Activated T-cell treated with anti-CD3 and anti-CD28 coated beads for 4 hours (primary cell): ENCODE measurements at places on chromosomes 5 and 9.

GRCh38 chr9:129612815-129613519, 7.9 kb downstream of the C9orf50 start:
- no peak for DNase-seq

GRCh38 chr9:94881023-94881422, 154.5 kb downstream of the AOPEP start:
- DNase-seq: no peak

GRCh38 chr5:107483231-107484024, 187.3 kb downstream of the EFNA5 start:
- DNase-seq: no peak

DNA sequence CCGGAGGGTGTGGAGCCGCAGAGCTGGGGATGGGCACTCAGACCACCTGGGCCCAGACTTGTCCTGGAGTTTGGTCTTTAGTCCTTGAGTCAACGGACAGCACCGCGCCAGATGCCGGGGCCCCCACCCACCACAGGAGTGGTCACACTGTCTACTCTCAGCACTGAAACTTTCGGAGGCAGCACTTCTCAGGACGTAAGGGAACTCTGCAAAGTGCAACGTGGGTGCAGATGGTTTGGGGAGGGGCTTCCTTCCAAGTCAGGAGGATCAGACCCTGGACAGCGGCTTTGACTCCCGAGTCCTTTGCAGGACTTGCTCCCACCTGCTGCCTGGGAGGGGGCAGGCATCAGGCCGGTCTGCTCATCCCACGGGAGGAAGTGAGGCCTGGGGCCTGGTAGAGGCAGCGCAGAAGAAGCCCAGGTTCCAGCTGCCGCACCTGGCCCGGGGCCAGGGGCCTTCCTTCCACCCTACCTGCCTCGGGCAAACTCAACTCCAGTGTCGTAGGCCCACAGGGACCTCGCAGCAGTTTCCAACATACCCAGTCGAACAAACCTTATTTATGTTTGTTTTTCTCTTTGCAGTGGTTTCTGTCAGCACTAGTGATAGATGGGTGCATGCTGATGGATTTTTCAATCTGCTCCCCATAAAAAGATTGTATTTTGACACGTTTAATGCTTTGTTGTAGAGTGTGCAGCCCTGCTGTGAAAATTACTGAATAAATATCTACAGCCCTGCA, 149.8 kb upstream of the PPP1R26 start:
- DNase-seq: no peak

DNA sequence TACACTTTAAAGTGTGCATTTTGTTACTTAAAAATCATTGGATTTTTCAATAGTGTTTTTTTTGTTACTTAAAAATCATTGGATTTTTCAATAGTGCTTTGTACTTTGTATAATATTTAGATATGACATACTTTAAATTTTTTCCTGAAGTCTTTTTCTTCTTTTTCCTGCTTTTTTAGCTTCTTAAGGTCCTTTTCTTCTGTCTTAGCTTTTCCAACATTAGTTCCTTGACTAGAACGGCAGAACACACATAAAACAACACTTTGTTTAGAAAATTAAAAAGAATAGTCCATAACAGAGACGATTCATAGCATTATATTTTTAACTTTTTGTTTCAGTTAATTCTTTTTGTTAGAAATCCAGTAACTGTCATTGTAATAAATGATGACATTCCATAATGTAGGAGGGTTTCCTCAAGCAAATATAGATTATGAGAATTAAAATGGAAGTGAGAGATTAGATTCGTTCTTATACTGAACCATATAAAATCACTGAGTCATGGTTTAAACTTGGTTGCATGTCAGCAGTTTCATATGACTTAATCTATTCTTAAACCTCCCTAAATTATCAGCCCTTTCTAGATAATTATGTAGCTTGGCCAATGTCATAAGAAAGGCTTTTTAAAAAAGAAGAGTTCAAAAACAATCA, 45.3 kb upstream of the RICTOR start:
- DNase-seq: no peak

DNA sequence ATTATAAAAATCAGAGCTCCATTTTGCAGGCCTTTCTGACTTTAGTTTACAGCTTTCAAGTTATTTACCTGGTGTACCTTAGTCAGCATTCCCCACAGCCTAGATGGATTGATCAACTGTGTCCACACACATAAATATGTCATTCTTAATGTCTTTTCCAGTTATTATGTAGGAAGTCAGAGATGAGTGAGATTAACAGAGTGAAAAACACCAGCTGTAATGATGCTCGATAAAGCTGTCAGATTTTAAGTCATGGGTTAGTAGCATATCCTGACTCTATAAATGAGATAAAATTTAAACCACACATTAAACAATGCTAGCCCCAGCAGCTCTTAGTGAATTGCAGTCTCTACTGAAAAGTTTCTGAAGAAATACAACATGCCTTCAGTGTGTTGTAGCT, 48.9 kb downstream of the NUDT12 start:
- no peak for DNase-seq

DNA sequence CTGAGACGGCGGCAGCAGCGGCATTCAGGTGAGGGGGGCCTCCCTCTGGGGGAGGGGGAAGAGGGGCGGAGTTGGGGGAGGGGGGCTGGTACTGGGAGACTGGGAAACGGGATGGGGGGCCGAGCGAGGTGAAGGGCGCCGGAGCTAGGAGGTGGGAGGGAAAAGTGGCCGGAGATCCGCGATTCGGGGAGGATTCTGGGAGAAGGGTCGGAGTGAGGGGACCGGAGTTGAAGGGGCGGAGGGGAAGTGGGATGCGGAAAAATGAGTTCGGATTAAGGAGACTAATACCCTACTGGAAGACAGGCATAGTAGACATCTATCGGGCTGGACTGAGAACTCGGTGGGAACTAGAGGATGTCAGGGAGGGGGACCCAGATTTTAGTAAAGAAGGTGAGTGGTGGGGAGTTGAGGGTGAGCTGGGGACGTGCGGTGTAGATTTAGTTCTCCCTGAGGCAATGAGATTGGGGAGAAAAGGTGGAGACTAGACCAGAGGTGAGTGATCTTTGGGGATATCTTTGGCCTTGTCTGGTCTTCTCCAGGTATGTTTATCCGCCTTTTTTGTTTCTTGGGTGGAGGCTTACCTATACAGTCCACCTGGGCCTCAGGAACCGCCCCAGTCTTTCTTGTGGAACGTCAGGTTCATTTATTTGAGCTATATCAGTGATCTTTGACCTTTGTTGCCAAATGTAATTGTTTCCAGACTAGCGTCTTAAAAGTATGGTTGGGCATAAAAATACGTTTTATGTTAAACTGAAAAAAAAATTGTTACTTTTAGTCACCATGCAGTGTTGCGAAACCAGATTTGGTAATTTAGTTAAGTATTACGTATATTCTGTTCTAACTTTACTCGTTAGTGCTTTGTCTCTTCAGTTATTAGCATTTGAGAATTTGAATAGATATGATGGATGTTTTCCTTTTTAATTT, 632 bp downstream of the UBAP1 start:
- no peak for DNase-seq
